Occipital lobe (tissue), 3 donors: ENCODE measurements at places on chromosomes 6 and 20. TPM values are rescaled to one million over a fixed set of nuclear protein-coding genes. Genes with fewer than 3 reads are reported as not detected.

DNA sequence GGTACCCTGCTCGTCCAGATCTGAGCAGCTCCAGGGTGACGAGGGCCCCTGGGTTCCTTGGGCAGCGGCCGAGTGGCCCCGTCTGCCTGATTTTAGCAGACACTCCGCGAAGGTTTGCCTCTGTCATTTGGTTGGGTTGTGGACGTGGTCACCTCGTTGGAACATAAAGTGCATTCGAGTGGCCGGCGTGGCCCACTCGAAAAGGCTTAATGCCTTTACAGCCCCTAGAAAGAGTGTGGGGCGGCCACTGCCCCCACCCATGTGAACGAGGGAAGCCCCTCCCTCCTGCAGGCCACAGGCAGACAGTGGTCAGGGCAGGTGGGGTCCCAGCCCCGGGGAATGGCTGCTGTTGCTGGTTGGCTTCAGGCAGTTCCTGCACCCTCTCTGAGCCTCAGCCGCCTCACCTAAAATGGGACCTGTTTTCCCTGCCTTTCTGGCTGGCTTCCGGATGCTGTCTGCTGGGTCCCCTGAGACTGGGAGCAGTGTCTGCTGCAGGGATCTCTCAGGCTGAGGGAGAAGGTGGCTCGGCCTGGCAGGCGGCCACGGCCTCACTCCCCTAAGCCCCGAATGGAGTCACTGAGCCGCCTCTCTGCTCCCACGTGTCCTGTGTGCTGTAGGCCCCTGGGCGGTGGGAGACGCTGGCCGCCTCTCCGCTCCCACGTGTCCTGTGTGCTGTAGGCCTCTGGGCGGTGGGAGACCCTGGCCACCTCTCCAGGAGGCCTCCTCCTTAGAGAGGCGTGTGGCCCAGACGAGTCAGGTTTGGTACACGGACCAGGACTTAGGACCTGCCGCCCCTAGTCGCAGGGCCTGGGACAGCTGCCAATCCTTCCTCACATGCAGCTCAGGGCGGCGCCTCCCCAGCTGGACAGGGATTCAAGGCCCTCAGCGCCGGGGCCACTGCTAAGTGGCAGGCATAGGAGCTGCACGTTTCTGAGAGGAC, 233.0 kb downstream of the ERMARD start:
- DNase-seq = no peak

DNA sequence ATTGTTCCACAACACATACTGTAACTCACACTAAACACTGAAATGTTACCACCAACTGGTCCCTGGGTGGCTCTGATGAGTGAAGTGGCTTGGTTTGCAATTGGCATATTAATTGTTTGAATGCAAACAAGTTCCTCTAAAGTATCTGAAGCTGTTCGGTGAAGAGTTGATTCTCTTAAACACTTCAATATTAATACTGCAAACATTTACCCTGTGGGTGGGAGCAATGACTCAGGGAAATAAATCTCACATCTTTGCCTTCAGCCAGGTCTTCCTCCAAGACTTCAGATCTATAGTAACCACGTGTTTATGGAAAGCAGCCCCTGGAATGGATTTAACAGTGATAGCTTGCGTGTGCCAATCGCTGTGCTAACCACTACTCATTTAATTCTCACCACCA, 176.0 kb downstream of the MAFB start:
- DNase-seq = no peak

Gene CPXM1
- total RNA-seq = 7.8 TPM

Gene FAM162B
- 2.8 TPM for total RNA-seq

DNA sequence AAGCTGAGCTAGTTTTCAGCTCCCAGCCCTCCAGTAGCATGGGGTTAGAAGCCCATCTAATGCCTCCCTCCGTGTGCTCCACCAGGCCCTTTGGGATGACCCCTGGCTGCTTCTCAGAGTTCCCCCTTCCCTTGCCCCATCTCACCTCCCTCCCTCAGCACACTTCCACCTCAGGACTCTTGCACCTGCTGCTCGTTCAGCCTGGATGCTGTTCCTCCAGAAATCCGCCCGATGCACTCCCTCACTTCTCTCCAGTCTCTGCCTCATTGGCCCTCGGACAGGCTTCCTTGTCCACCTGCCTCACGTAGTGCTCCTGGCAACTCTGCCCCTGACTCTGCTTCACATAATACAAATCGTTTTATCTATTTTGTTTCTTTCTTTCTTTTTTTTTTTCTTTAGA, 26.8 kb downstream of the FGD2 start:
- no peak for DNase-seq

Gene MUCL3
- not detected for total RNA-seq

DNA sequence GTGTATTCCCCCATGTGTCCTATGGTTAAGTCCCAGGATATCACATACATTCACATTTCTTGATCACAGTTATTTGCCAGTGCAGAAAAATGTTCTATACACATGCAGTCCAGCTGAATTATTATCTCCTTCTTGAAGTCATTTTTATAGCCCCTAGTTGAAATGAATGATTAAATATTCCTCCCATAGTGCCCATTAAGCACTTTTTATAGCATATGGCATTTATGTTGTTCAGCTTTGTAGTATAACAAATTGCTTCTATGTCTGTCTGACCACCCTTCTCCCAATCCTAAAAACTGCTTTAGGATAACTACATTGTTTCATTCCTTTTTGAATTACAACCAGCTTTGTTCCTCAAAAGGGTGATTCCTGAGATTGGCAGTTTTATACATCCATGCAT, 123.5 kb downstream of the ADGRB3 start:
- no peak for DNase-seq

Gene SHLD1
- total RNA-seq = 6.2 TPM

Gene DDO
- total RNA-seq = 0.16 TPM

DNA sequence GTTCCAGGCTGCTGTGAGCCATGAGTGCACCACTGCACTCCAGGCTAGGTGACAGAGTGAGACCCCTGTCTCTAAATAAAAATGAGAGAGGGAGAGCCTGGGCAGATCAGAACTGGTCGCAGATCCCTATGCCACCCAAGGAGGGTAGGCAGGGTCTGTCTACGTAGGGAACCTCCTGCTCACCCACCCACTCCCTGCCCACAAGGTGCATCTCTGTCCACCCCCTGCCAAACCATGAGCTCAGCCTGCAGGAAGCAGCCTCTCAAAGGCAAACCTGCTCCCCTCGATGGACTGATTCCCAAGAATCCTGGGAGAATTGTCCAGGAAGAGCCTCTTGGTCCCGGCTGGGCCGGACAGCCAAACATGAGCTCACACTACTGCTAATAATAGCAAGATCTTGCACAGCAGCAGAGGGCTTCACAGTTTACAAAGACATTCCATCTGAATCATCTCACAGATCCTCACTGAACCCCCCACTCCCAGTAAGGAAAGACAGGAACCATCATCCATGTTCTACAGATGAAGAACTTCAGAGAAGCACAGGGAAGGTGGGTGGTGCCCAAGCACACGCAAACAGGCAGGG, 27.8 kb upstream of the TLDC2 start:
- DNase-seq = no peak

GRCh38 chr20:17541996-17542395, 10.8 kb upstream of the BFSP1 start:
- DNase-seq = no peak

Gene HCK
- 3.3 TPM for total RNA-seq

DNA sequence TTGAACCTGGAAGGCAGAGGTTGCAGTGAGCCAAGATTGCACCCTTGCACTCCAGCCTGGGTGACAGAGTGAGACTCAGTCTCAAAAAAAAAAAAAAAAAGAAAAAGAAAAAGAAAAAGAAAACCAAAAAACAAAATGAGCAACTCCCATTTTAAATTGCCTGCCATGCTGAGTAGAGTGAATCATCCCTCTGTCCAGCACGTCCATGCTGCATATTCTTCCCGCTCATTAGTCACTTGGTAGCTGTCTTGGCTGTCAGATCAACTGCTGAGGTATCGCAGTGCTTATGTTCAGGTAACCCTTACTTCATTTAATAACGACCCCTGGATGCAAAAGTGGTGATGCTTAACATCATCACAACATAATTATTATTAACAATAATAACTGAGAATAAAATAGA, 72.6 kb upstream of the RNF24 start:
- no peak for DNase-seq

GRCh38 chr6:54071821-54072340, 39.4 kb upstream of the MLIP start:
- DNase-seq = no peak

GRCh38 chr20:33162753-33163152, 5.2 kb upstream of the BPIFA2 start:
- no peak for DNase-seq

Gene REM1
- not detected for total RNA-seq

Gene KIF25
- total RNA-seq = not detected

GRCh38 chr6:80021131-80021530, 16.7 kb downstream of the TTK start:
- no peak for DNase-seq

Gene LY6G6D
- total RNA-seq = not detected

- DNase-seq = no peak
These were observed 3.1 kb upstream of the TLDC2 start for GRCh38 chr20:36872852-36873251.

DNA sequence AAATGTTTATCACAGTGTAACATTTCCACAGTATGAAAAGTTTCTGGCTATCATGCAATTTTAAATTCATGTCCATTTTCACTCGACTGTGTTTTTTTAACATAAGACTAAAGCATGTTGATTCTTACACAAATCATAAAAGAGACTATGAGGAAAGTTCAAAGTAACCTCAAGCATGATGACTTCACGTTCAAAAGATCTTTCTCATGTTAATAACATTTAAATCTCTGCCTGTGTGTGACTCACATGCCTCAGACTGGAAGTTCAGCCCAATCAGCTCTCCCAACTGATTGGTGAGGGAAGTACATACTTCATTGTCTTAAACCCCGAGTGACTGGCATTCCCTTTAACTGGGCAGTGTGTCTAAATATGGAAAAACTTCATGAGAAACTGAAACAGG, 37.4 kb downstream of the ATXN1 start:
- DNase-seq = no peak

DNA sequence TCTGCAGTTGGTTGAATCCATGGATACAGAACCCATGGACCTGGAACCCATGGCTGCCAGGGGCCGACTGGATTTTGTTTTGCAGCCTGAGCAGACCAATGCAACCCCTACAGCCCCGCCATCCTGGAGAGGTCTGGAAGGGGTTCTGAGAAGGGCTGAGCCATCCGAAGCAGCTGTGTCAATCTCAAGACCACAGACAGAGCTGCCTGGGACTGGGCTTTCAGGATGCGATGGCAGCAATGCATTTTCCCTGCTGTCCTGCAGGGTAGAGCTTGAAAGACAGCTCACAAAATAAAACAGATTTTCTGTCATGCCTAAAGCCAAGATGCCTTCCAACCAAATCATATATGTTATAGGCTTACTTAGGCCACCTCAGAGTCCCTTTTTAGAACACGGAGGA, 125.8 kb upstream of the NXT1 start:
- DNase-seq = no peak

Gene LY6G6F
- not detected for total RNA-seq

DNA sequence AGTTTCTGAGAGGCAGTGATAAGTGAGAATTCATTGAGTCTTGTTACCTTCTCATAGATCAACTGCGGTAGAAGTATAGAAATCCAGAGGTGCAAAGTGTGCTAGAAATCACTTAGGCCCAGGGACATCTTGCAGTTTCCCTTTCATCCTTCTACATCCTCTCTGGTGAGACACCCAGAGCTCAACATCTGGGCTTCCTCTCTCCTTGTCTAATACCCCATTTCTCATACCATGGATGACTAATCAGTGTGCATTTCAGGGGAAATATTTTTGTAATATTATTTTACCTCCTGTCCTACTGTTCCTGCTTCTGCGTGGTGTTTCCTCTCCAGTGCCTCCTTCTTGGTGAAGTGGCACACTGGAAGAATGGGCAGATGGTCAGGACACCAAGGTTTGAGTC, 322.4 kb downstream of the TFAP2B start:
- DNase-seq = no peak

Gene WFDC10B
- total RNA-seq = not detected

GRCh38 chr6:74928203-74928602, 277.6 kb downstream of the COL12A1 start:
- no peak for DNase-seq

DNA sequence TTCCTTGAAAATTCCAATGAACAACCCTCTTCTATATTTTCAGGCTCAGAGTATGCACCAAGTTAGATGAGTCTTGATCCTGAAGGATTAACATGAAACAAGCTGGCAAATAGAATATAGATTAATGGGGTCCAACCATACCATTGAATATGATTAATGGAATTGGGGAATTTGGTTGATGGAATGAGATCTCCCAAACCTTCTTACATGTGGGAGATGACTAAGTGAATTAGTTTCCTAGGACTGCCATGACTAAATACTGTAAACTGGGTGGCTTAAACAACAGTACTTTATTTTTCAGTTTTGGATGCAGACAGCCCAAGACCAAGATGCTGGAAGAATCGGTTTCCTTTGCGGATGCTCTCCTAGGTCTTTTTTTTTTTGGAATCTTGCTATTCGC, 347.0 kb downstream of the QKI start:
- no peak for DNase-seq

- no peak for DNase-seq
These were observed 9.3 kb upstream of the NQO2 start for GRCh38 chr6:2990248-2990931.

GRCh38 chr6:134272374-134272773, 45.5 kb downstream of the SGK1 start:
- DNase-seq = no peak

GRCh38 chr6:69866770-69867638, 648 bp downstream of the COL19A1 start:
- peak; percentile 15 for DNase-seq

Gene SLC17A9
- 0.16 TPM for total RNA-seq

DNA sequence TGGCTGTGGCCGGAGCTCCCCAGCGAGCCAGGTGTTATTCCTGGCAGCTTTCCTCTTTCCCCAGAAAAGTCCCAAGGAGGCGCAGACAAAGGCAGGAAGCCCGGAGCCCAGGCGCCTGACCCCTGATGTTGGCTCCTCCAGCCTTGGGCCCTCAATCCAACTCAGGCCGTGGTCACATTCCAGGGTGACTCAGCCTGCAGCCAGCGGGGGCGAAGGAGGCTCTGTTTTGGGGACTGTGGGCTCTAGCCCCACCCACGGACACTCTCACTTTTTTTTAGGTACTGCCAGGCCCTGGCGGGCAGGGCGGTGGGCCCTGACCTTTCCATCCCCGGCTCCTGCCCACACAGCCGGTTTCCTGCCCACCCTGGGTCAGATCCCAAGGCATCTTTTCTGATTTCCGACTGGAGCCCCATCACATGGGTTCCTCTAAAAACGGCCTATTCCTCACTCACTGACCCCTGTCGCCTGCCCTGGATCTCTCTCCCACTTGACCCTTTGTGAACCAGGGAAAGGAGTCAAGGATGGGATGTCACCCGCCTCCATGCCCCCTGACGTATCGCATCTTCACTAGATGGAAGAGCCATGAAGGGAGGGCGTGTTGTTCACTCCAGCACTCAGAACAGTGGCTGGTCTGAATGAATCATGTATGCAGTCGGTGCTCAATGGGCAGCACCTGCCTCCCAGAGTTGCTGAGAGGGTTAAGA, 5.5 kb downstream of the PTGIS start:
- DNase-seq = no peak

Gene GGTLC1
- total RNA-seq = not detected

Gene TDRD6
- 1.2 TPM for total RNA-seq
